ENCODE measurements at places on chromosomes 7 and 10.

DNA sequence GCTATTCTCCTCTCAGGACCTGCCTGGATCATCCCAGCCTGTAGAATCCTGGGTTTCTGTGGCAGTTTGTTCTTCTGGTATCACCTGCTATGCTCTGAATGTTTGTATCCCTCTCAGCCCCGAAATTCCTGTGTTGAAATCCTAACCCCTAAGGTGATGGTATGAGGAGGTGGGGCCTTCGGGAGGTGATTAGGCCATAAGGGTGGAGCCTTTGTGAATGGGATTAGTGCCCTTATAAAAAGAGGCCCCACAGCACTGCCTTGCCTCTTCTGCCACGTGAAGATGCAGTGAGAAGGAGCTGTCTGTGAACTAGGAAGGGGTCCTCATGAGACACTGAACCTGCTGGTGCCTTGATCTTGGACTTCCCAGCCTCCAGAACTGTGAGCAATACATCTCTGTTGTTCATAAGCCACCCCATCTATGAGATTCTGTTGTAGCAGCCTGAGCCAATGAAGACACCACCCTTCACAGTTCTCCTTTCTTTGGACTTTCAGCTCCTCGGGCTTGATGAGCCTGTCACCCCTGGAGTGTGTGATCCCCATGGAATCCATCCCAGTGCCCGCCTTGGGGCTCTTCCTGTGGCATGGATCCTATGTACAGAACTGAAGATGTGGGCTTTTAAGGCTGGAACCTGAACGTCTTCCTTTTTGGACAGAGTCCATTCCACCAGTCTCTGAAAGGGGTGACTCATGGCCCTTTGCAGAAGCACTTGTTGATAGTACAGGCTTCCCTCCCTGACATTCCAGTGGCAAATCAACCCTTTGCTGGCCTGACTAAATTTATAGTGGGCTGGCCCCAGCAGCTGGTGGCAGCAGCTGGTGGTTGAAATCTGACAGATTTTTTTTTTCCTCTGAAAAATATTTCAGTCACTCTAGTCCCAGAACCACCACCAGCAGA lies 138.0 kb downstream of the TACC2 start:
- peak; percentile 84 for DNase-seq

DNA sequence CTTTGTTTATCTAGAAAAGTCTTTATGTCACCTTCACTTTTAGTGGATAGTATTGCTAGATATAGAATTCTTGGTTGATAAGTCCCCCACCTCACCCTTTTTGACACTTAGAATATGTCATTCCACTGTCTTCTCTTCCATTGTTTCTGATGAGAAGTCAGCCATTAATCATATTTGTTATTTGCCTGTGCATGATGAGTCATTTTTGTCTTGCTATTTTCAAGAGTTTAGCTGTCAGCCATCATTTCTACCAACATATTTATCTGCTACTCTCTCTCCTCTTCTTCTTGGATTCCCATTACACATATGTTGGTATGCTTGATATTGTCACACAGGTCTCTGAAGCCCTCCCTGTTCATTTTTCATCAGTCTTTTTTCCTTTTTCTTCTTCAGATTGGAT lies 160.8 kb upstream of the TCF7L2 start:
- no peak for DNase-seq

- no peak for DNase-seq
These were observed 114.3 kb downstream of the LMBR1 start for GRCh38 chr7:156778668-156779067.

DNA sequence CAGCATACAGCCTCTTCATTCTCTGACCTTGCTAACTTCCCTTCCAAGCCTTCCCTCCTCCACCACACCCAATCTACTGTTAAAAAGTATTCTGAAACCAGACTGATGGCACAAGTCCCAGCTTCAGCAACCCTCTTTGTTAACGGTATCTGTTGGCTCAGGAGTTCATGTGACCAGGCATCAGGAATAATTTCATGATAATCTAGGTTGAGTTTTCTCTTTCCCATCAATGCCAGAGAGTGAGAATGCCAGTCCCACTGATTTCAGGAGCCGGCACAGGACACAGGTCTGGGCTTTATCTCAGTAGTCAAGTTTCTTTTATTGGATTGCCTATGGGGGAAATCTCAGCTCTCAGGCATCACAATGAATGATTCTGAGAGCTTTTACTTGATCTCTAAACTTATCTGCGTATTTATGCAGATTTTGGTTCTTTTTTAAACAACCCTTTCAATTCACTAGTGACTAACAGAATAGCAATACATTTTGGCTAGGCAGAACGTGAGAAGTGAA lies 231.0 kb upstream of the LYZL1 start:
- no peak for DNase-seq

- DNase-seq = no peak
These were observed 71.6 kb upstream of the ANKRD1 start for GRCh38 chr10:90992462-90992861.

- peak; percentile 62 for DNase-seq
These were observed 14.2 kb downstream of the TFAM start for GRCh38 chr10:58399410-58399809.

- no peak for DNase-seq
These were observed 500.7 kb downstream of the CCSER2 start for GRCh38 chr10:84829131-84829530.

- peak; percentile 88 for DNase-seq
These were observed 40.0 kb upstream of the SORBS1 start for GRCh38 chr10:95601116-95601719.

Measured in kidney tubule cell (primary cell).